CD4-positive, alpha-beta T cell treated with Interleukin-1 beta for 1 hour (primary cell): ENCODE measurements at places on chromosomes 6 and 20.

- peak; percentile 24 for DNase-seq
Measured at GRCh38 chr20:63309261-63310071, 16.5 kb downstream of the COL20A1 start.

DNA sequence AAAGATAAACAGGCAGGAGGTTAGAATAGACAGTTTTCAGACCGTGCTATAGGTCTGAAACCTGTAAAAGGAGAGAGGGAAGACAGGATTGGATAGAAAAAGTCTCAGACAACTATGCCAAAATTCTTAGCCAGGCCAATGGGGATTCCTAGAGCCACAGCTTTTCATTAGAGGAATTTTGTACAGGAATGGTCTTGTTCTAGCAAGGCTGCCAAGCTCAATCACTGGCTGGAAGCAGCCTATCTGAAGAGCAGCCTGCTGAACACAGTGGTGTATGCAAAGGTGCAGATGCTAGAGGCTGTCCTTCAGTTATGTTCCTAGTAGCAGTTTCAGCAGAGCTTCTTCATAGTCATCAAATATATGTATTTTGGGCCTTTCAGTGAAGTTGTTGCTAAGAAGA lies 313.1 kb downstream of the GRIK2 start:
- no peak for DNase-seq

DNA sequence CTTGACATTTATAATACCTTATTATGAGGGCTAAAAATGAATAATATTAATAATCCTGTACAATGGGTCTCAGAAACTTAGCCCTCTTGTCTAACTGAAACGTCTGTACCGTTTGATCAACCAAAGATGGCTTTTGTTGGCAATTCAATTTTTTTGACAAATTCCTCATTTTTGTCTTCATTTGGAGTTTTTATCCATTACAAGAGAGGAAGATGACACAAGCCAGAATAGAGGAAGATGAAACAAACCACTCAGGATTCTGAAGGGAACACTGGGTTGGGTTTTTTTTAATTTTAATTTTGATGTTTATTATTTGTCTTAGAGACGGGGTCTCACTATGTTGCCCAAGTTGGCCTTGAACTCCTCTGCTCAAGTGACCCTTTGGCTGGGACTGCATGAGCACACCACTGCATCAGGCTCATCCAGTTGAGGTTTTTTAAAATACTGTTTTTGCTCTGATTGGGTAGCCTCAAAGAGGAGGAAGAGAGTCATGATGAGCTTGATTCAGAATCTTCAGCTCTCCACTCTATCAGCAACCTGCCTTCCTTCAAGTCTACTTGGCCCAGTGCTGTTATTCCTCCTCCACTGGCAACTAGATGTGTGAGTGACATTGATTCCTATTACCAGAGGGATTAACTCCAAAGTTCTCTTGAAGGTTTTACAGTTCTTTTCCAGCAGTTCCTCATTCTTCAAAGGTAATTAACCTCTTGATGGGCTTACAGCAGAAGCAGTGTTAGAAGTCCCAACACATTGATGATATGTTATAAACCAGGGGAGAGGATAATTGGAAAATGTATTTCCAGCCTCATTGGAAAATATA lies 71.3 kb downstream of the ATXN1 start:
- no peak for DNase-seq

GRCh38 chr6:36627801-36628246 lies 33.7 kb downstream of the SRSF3 start:
- no peak for DNase-seq

- DNase-seq = no peak
Measured at GRCh38 chr6:165944002-165944466, 223.6 kb downstream of the TBXT start.

DNA sequence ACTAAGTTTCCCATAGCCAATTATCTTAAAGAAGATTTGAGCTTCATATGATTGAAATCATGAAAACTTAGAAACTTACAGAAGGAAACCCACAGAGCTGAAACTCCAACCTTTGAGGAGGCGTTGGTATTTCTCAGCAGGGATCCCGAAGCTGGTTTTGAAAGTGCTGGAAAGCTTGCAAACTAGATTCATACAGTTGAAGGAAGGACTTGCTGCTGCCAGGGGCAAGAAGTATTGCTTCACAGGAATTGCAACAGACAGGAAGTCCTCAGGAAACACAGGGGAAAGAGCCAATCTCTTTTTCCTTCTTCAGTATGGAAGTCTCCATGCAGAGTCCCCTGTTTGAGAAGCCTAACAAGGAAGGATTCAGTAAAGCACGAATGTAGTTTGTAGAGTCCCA lies 419.7 kb downstream of the CD109 start:
- no peak for DNase-seq

- DNase-seq = no peak
Measured at GRCh38 chr6:152630832-152631231, 6.3 kb downstream of the SYNE1 start.

DNA sequence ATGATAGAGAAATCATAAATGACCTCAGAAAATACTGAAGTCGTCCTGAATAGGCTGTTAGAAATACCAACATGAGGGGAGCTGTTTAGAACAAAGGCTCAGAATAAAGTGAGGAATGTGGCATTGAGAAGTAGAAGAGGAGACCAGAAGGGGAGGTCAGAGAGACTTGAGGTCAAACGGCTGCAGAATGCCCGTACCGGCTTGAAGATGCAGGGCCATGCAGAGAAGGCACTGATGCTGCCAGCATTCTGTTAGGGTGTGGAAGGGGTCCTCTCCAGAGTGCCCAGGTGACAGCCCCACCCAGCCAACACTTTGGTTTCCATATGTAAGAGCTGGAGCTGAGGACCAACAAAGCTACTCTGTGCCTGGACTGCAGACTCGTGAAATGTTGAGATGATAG lies 570.9 kb downstream of the CDH26 start:
- no peak for DNase-seq

GRCh38 chr6:149567194-149567586 lies 1.0 kb downstream of the GINM1 start:
- DNase-seq = peak; percentile 21

DNA sequence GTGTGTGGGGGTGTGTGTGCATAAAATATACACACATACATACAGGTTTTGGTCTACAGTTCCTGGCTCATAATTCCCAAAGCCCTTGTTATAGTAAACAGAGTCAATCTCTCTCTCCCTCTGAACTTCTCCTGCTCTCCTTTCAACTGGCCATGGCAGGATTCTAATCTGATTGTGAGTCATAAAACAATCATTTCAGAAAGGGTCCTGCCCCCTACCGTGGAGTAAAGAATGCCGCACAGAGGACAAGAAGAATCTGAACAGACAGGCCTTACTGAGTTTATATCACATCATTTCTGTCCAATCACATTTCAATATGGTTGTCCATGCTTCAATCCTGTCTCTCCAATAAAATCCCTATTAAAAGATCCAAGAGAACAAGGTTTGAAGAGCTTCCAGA lies 416.9 kb downstream of the FRK start:
- no peak for DNase-seq

- DNase-seq = no peak
Measured at GRCh38 chr6:119285908-119286625, 63.5 kb downstream of the MAN1A1 start.

DNA sequence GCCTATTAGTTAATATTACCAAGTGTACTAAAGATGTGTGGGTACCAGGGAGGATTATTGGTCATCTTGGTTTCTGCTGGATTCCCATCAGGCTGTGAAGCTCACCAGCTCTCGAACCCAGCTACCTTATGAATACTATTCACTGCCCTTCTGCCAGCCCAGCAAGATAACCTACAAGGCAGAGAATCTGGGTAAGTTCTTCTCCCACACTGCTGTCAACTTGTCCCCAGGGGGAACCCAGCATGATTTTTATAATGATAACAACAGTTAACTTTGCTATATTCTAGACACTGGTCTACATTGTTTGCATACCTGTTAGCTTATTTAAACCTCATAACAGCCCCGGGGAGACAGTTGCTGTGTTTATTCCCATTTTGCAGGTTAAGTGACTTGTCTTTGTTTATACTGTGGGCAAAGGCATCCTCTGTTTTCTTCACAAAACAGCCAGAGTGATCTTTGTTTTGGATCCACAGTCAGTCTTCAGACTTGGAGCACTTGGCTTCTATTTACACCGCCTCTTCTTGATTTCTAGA lies 26.5 kb downstream of the TM9SF4 start:
- DNase-seq = no peak

- DNase-seq = no peak
Measured at GRCh38 chr6:22126910-22127309, 169.9 kb downstream of the PRL start.

DNA sequence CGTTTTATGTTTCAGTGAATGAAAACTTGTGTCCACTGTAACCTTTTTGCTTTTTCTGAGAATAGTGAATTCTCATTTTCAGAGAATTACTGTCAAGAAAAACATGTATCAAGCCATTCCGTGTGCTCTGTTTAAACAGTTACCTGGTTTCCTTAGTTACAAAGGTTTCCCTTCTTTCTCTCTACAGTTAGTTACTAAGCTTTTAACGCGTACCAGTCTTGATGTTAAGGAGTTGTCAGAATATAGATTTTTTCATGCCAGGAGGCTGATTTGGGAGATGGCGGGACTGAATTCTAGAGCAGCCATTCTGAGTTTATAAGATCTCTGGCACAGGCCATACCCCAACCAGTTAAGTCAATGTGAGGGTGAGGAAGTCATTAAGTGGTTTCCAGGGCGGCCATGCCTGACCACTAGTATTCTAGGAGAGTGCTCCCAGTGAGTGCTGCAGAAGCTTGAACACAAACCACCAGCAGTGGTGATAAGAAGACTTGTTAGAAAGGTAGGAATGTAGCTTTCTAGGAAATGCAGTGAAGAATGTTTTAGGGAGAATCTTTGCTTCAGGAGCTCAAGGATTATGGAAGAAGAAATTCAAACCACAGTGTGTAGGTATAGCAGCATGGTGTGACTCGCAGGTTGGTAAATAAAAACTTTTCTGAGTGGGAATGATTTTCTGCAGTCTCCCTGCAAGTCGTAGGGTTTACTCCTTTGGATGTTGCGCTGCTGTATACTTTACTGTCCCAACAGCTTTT lies 112.9 kb downstream of the JARID2 start:
- no peak for DNase-seq

- no peak for DNase-seq
Measured at GRCh38 chr6:106154326-106154725, 68.2 kb downstream of the PRDM1 start.

DNA sequence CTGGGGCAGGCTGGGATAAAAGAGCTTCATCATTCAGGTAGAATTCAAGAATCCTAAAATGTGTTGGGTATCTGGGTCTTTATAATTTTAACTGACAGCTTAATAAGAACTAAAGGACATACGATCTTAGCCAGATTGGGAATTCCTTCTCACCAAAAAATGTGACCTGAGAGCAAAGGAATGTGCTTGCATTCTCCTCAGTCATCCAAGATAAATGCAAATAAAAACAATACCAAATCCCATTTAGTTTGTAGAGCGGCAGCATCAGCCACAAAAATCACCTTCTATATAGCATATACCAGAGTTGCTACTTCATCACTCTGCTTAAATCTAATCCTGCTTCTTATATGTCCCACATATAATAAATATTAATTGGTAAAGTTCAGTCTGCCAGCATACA lies 16.9 kb downstream of the USP49 start:
- DNase-seq = no peak

DNA sequence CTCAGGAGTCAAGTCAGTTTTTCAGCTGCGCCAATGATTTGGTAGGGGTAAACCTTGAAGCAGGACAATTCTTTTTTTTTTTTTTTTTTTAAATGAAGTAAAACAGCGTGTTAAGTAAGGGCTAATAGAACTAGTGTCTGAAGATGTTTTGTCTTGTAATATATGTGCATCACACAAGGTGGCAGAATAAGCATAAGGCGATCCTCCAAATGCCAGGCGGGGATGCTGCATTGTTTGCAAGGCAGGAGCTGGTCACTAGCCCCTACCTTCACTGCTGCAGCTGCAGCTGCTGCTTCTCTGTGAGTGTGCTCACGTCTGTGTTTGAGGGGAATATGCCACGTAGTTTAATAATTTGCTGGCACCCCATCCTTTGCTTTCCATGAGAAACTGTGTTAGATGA lies 272.7 kb upstream of the MAP3K7 start:
- DNase-seq = no peak

DNA sequence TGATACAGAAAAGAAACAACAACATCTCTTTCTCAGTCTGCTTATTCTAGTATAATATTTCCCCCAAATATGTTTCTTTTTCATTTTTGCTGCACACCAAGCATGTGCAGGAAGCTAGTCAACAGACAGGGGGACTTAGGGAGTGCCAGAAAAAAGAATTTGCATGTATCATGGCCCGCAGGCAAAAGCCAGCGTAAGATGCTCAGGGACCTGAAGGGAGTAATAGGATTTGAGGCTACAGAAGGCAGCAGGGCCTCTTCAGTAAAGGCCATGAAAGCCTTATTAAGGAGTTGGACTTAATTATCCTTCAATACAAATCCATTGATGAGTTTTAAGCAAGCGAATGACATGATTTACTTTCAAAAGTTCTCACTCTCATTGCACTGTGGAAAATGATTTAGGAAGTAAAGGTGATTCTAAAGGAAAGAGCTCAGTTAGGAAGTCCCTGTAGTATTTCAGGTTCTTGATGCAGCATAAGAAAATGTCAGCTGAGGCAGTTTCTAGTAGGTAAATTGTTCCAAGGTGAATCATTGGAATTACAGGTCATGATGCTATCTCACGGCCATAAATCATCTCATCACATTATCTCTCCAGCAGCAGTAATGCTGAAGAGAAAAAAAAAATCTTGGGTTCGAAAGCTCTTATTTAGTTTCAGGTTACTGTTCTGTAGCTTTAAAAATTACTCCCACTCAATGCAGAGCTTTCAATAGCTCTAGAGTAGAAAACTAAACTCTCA lies 94.8 kb downstream of the PTCHD4 start:
- DNase-seq = no peak

- DNase-seq = no peak
Measured at GRCh38 chr6:11226005-11226404, 6.5 kb downstream of the NEDD9 start.

- no peak for DNase-seq
Measured at GRCh38 chr6:22737331-22737730, 168.0 kb downstream of the HDGFL1 start.

- no peak for DNase-seq
Measured at GRCh38 chr6:134216301-134217010, 101.5 kb downstream of the SGK1 start.

- no peak for DNase-seq
Measured at GRCh38 chr6:46105568-46105967, 24.2 kb upstream of the ENPP4 start.

- no peak for DNase-seq
Measured at GRCh38 chr20:18466574-18466893, 296 bp downstream of the DZANK1 start.
